Natural killer cell treated with Interleukin-12 subunit alpha and Interleukin-12 subunit beta and Interleukin-15 and Interleukin-18, amount 100 ng/mL, for 72 hours (primary cell): ENCODE measurements at places on chromosomes 5 and 9. TPM values are rescaled to one million over a fixed set of nuclear protein-coding genes. Genes with fewer than 3 reads are reported as not detected.

DNA sequence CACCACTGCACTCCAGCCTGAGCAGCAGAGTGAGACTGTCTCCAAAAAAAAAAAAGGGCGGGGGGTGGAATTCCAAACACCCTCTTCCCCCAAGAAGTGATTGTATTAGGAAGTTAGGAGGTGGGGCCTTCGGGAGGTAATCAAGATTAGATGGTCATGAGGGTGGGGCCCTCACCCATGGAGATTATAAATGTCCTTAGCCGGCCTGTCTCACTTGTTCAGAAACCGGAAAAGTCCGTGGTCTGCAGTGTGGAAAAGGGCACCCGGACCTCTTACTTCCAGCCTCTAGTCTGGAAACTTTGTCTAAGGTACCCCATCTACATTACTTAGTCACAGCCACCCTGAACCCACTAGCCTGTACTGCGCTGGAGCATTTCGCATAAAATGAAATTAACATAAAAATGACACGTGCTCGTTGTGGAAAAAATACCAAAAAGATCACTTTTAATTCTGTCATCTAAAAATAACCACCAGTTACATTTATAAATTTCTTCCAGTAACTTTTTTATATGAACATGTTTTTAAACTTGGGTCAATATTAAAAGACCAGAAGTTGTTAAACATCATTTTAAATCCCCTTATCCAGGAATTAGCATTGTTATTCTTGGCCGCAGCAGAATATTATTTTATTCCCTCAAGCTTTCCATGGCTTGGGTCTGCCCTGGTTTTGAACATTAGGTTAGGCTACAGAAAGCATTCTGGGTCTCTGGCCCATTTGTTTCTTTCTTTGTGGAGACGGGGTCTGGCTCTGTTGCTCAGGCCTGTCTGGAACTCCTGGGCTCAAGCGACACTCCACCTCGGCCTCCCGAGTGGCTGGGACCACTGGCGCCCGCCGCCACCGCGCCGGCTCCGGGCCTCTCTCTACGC lies 1.2 kb upstream of the CKS2 start:
- peaks cover 38% of the 10 kb centered on the region for H3K4me1 ChIP-seq
- H3K27me3 ChIP-seq, result no peaks in the 10 kb centered on the region
- no peak for DNase-seq
- peak overlapping the region; percentile 95 for H3K4me3 ChIP-seq
- H3K36me3 ChIP-seq, result peaks cover 5% of the 10 kb centered on the region

DNA sequence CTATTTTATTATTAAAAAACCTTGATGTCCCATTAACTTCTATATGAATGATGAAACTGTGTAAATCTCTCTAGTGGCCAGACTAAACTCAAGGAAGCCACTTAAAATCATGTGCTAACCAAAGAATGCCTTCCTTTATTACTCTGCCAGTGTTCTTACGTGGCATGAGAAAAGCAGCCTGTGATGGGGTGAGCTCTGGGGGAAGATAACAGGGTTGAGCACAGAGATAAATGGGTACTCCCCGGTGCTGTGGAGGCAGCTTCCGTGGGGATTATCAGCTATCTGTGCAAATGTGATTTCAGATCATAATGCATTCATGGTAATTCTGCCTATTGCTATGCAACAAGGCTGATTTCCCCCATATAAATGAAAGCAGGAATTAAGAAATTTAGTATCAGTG lies 181.3 kb downstream of the CAVIN4 start:
- no peak for DNase-seq
- H3K27ac ChIP-seq, result no peak overlapping the region
- no peak overlapping the region for H3K4me3 ChIP-seq
- H3K27me3 ChIP-seq, result no peaks in the 10 kb centered on the region
- no peaks in the 10 kb centered on the region for H3K4me1 ChIP-seq

DNA sequence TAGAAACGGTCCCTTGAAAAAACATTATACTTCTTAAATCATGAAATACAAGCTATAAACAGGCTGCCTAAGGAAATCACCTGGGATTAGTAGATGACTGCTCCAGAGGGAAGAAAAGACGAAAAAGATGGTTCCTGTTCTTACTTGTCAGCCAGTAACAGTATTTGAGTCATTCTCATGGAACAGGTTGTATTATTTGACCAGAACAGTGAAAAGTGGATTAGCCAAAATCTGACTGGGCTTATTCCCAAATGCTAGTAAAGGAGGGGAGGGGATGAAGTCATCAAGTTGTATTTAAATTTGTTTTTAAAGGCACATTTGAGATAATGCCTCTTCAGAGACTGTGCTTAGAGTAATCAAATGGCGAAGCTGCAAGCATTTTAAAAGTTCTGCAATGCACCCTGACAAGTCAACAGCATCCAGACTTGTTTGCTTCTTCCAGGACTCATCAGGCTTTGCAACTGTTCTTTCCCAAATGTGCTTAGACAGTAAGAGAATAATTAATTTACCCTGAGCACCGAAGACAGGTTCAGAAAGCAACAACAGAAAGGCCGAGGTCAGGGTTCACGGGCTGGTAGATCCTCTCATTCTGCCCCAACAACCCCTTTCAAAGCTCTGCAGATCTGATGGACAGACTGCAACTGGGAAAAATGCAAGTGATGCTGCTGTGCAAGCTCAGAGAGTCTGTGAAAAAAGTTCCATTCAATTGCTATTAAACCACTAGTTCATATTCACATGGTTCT lies 800.6 kb downstream of the KCTD16 start:
- no peaks in the 10 kb centered on the region for H3K36me3 ChIP-seq
- H3K4me3 ChIP-seq, result no peak overlapping the region
- H3K27me3 ChIP-seq, result no peaks in the 10 kb centered on the region
- DNase-seq, result no peak
- no peaks in the 10 kb centered on the region for H3K4me1 ChIP-seq

The SPATA6L gene
- 2.6 TPM for total RNA-seq

The CARD6 gene
- 3.7 TPM for total RNA-seq

The SPATA31A3 gene
- total RNA-seq, result not detected

GRCh38 chr5:24633715-24634325 lies 11.0 kb downstream of the CDH10 start:
- H3K27me3 ChIP-seq, result no peaks in the 10 kb centered on the region
- no peak overlapping the region for H3K4me3 ChIP-seq
- H3K27ac ChIP-seq, result no peak overlapping the region
- H3K4me1 ChIP-seq, result no peaks in the 10 kb centered on the region

The FAXDC2 gene
- total RNA-seq, result not detected

The PCDHB3 gene
- not detected for total RNA-seq

DNA sequence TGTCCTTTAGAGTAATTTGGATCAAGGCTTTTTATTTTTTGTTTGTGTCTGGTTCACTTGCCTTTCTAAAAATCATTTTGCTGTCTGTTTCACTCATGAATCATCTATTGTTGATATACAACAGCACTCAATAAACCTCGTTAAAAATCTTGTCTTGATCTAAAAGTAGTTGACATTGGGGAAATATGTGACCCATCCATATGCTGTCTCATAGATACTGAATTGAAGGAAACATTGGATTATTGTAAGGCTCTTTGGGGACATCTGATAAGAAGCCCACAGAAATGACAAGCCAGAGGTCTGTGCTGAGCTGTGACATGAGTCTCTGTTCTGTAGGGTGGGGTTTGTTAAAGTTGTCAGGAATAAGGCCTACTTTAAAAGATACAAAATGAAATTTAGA lies 208.0 kb downstream of the PDZD2 start:
- no peak overlapping the region for H3K4me3 ChIP-seq
- H3K27ac ChIP-seq, result no peak overlapping the region
- peaks cover 13% of the 10 kb centered on the region for H3K27me3 ChIP-seq
- DNase-seq, result no peak
- no peaks in the 10 kb centered on the region for H3K36me3 ChIP-seq
- H3K4me1 ChIP-seq, result no peaks in the 10 kb centered on the region

The LTC4S gene
- total RNA-seq, result 4.0 TPM

- no peak overlapping the region for H3K27ac ChIP-seq
- no peaks in the 10 kb centered on the region for H3K4me1 ChIP-seq
- H3K4me3 ChIP-seq, result no peak overlapping the region
- H3K27me3 ChIP-seq, result no peaks in the 10 kb centered on the region
- no peaks in the 10 kb centered on the region for H3K36me3 ChIP-seq
Observed at GRCh38 chr9:132192728-132193127, 30.9 kb downstream of the NTNG2 start.

DNA sequence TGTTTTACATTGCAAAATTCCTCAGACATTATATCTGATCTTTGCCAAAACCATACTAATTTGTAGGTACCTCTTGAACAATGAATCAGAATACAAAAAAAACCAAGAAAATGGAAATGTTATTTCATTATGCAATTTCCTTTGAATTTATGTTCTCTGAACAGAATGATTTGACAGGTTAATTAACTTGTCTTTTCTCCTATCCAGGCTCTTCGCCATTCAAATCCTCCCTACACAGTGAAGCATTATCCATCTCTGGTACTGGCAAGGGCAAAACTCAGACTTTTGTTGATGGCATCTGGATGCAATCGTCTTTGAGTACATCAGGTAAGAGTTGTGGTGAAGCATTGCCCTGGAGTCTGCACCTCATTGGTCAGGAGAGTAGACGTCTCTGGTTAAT lies 655.7 kb upstream of the ITGA1 start:
- no peak for DNase-seq
- no peaks in the 10 kb centered on the region for H3K27me3 ChIP-seq
- H3K36me3 ChIP-seq, result no peaks in the 10 kb centered on the region
- no peak overlapping the region for H3K4me3 ChIP-seq
- H3K4me1 ChIP-seq, result no peaks in the 10 kb centered on the region

- no peak for DNase-seq
- H3K27ac ChIP-seq, result no peak overlapping the region
- no peak overlapping the region for H3K4me3 ChIP-seq
- no peaks in the 10 kb centered on the region for H3K36me3 ChIP-seq
Observed at GRCh38 chr9:133483611-133484010, 4.7 kb upstream of the SLC2A6 start.

The UNC13B gene
- 1.1 TPM for total RNA-seq

DNA sequence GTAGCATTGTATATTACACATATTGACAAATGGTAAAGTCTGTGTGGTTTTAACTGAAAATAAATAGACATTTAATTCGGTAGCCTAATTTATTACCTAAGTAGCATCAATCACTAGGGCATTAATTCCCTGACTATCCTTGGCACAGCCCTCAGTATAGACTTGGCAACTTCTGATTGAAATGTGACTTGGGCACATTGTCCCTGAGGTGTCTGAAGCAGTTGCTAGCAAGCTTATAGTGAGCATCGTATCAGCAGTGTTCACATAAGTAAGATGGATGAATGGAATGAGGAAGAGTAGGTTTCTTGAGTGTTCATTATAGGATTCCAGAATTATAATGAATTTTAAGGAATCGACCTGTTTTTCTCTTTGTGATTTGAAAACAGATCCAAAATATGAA lies 16.1 kb downstream of the LURAP1L start:
- H3K27me3 ChIP-seq, result no peaks in the 10 kb centered on the region
- no peak for DNase-seq
- no peaks in the 10 kb centered on the region for H3K4me1 ChIP-seq
- no peak overlapping the region for H3K4me3 ChIP-seq
- H3K36me3 ChIP-seq, result no peaks in the 10 kb centered on the region
- H3K27ac ChIP-seq, result no peak overlapping the region

DNA sequence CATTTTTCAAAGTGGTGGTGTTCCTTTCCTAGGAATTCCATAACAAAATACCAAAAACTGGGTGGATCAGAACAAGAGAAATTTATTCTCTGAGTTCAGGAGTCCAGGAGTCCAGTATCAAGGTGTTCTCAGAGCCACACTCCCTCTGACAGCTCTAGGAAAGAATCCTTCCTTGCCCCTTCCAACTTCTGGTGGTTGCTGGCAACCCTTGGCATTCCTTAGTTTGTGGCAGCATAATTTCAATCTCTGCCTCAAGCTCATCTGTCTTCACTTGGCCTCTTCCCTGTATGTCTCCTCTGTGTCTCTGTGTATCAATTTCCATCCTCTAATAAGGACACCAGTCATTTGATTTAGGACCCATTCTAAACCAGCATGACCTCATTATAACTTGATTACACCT lies 243.7 kb downstream of the MPDZ start:
- no peak for DNase-seq
- no peaks in the 10 kb centered on the region for H3K36me3 ChIP-seq
- no peaks in the 10 kb centered on the region for H3K27me3 ChIP-seq
- H3K4me1 ChIP-seq, result no peaks in the 10 kb centered on the region
- H3K4me3 ChIP-seq, result no peak overlapping the region
- no peak overlapping the region for H3K27ac ChIP-seq

DNA sequence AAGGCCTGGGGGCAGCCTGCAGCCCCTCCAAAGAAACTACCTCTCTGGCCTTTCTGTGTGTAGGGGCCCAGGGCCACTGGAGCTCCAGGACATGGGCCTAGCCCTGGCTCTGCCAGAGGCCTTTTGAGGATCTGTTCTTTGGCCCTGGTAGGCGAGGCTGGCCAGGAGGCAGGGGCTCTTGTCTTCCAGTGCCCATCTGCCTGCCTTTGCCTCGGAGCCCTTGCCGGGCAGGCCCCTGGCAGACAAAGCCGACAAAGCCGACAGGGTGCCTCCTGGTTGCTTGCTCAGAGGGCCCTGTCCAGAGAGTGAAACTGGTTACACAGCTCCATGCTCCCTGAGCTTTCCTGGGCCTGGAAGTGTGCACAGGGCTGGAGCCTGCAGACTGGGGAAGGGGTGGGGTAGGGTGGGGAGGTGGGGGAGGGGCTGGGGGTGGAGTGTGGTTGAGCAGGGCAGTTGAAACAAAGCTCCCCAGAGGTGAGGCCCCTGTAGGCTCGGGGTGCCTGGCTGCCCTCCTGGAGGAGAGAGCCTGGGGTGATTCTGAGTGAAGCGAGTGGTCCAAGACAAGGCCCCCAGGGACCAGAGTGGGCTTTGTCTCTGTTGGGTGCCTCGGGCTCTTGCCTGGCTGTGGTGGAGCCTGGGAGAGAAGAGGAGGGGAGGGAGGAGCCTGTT lies 29.3 kb downstream of the PTPA start:
- no peak for DNase-seq
- H3K36me3 ChIP-seq, result no peaks in the 10 kb centered on the region
- peak overlapping the region; percentile 86 for H3K4me3 ChIP-seq
- peaks cover 20% of the 10 kb centered on the region for H3K4me1 ChIP-seq
- peak overlapping the region; percentile 89 for H3K27ac ChIP-seq

DNA sequence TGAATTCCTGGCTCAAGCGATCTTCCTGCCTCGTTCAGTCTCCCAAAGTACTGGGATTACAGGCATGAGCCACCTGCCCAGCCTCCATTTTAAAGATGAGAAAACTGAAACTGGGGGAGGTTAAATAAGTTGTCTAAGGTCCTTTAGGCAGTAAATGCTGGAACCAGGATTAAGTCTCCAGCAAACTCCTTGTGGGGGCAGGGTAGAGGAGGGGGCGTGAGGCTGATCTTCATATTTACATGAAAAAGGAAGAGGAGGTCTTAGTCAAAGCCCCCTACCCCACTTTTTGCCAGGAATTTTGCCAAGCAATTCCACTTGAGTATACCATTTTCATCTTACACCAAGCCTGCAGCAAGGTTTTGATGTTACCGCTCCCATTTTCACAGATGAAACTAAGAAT lies 76.6 kb upstream of the NR4A3 start:
- DNase-seq, result no peak
- no peak overlapping the region for H3K4me3 ChIP-seq
- no peaks in the 10 kb centered on the region for H3K4me1 ChIP-seq
- no peaks in the 10 kb centered on the region for H3K36me3 ChIP-seq
- no peak overlapping the region for H3K27ac ChIP-seq

The HAVCR2 gene
- total RNA-seq, result 378 TPM

GRCh38 chr5:80057099-80057498 lies 22.0 kb downstream of the THBS4 start:
- H3K27ac ChIP-seq, result no peak overlapping the region
- H3K36me3 ChIP-seq, result no peaks in the 10 kb centered on the region
- no peaks in the 10 kb centered on the region for H3K27me3 ChIP-seq
- no peaks in the 10 kb centered on the region for H3K4me1 ChIP-seq
- DNase-seq, result no peak
